Stimulated activated CD4-positive, alpha-beta T cell treated with anti-CD3 and anti-CD28 coated beads, Interleukin-15, amount 100 ng/mL, for 1 hour (primary cell): ENCODE measurements at places on chromosomes 4 and X.

DNA sequence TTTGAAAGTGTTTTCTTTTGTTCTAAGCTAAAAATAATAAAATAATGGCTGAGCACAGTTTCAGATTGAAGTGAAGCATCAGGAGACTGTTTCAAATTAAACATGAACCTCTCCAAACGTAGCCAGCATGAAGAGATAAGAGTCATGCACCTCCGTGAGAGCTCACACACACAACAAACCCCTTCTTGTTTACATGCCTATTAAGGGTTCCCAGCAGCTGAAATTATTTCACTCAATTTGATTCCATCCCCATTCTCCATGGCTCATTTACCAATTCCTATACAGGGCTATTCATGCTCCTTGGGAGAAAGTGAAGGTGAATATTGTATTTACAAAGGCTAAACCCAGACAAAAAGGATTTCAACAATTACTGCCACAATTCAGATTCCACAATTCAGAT, 954.1 kb upstream of the INTU start:
- DNase-seq, result no peak

DNA sequence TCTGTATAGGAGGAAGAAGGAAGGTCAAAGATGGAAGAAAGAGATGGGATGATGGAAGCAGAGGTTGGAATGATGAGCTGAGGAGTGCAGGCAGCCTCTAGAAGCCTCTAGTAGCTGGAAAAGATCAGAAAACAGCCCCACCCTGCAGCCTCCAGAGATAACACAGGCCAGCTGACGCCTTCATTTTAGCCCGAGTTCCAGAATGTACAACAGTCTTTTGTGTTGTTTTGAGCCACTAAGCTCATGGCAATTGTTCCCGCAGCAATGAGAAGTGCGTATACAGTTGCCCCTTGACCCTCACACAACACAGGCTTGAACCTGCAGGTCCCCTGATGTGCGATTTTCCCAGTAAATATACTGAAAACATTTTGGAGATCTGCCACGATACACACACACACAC, 72.0 kb downstream of the WFS1 start:
- no peak for DNase-seq

DNA sequence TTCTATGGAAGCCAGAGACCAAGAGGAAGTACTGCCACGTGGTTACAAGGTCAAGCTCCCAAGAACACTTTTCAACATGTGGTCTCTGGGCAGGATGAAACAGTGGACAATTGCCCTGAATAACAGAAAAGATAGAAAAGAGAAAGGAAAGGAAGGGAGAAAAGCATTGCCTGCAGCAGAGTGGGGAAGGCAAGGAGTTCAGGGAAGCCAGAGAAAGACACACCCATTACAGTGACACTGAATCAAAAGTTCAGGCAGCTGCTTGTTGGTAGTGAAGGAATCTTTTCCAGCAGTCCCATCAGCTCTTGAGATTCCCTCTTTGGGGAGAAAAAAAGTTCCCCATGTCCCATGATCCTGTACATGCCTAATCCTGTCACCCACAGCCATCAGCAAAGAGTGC, 80.5 kb downstream of the EIF4E start:
- DNase-seq, result no peak

DNA sequence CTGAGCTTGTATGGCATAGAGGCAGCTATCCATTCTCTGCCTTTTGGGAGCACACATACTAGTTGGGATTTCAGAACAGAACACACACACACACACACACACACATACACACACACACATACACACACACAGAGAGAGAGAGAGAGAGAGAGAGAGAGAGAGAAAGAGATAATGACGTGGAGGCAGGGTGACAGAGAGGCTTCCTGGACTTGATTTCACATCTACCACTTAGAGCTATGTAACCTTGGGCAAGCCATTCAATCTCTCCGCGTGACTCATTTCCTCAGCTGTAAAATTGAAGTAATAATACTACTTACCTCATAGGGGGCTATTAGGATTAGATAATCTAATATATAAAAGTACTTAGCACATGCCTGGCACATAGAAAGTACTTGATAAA, 12.3 kb upstream of the GRIA3 start:
- no peak for DNase-seq

DNA sequence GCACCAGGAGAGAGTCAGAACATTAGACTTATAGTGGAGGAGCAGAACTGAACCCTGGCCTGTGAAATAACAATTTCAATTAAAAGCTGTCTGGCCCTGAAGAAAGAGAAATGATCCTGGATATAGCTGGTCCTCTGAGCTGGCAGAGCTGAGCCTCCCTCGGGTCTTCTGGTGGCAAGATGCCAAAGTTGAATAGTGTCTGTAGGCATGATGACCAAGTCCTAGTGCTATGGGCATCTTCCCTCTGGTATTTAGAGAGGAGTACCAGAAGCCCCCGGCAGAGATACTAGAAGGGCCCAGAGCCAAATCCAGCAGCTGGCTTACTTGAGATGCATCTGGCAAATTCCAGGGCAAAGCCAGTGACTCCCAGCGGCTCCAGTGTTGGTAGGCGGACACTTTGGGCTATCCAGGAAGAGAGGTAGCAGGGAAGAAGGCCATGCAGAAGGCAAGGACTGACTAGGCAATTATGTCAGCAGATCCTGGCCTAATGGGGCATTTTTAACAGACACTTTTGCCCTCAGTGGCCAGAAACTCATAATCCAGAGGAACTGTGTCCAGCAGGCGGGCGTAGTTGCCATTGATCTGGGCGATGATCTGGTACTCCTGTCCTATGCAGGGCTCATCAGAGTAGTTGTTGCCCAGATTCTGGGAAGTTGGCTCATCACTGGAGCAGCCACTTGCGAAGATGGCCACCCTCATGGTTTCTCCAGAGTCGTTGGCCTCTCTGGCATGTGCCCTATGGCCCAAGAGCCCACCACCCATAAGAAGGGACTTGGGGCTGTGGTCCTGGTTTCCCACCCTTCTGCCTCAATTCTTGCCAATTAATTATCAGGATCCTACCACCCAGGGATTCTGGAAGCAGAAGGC, 17.9 kb downstream of the VSIG4 start:
- DNase-seq, result no peak

DNA sequence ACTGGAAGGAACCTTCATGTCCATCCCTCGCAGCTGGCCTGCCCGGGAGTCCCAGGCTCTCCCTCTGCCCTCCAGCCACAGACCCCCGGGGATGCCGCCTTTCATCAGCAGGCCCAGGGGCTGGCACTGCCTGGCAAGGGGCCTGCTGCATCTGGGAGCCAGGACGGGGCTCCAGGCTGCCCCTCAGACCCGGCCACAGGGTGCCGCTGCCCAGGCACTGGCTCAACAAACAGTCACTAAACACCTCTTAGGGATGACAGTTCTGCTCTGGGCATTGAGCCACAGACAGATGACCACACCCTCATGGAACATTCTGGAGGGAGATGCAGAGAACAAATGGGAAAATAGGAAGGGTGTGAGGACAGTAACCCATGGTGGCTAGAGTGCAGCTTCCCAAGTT, 109.3 kb downstream of the HMX1 start:
- no peak for DNase-seq

DNA sequence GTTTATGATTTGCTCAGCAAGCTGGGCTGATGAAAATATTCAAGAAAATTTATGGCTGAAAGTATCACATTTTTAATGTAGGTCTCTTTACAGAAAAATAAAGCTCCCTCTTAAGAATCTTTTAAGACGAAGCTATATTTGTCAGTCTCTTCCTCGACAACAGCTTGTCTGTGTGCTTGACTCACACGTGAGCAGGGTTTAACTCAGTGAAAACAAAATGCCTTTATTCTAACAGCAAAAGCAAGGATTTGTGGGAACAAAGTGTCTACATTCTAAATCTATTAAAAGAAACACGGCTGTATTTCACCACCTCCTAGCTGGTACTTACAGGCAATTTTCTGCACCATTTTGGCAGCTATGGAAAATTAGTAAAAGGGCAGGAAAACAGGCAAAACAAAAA, 75.5 kb downstream of the NYX start:
- DNase-seq, result no peak

DNA sequence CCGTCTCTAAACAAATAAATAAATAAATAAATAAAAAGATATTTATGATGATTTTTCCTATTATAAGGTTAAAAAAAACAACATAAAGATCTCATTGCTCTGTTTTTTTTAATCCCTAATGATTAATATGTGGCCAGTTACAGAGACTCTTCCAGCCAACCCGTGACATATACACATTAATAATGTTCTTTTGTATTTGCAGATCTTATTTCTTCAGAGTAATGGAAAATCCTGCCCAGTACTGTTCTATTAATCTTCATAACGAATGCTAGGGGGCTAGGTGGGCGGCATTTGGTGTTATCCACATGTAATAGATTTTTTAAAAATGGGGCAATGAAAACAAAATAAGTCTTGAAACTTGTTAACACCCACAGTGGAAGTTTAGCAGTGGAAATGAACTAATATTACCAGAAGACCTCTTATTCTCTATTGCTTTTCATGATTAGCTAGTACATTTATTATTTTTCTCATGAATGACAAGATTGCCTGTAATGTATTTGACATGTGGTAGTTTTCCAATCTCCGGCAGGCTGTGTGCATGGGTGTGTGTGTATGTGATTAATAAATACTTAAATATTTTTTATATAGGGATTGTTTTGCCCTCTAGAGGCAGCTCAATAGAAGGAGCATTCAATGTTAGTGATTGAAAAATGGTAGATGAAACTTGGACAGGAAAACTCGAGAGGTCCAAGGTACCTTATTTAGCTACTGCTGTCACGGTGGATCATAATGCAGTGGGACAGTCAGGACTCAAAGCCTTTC, 457.4 kb downstream of the IL1RAPL1 start:
- DNase-seq, result no peak

- DNase-seq, result no peak
These were observed 4.7 kb upstream of the NKX6-1 start for GRCh38 chr4:84503495-84504437.

- DNase-seq, result no peak
These were observed 21.1 kb upstream of the TADA2B start for GRCh38 chr4:7021930-7022664.

GRCh38 chr4:17475481-17475880, 36.4 kb downstream of the QDPR start:
- no peak for DNase-seq

- no peak for DNase-seq
These were observed 243.0 kb upstream of the TEX13A start for GRCh38 chrX:105463473-105463872.

DNA sequence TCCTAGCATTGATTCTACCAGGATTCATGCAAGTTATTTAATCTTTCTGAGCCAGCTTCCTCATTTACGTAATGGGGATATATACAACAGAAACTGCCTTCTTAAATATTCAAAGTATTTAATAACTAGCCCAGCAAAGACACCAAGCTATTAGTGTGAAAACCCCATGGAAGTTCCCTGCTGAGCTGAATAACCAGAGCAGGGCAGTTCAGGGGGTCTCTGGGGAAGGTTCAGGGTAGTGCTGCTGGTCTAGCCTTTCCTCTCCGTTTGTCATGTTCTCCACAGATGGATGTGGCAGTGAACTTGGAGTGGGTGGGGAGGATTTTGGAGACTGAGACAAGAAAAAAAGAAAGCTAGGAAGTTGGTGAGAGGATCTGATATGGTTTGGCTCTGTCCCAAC, 240.8 kb upstream of the TAPT1 start:
- DNase-seq, result no peak

GRCh38 chr4:41750121-41750625, 1.6 kb upstream of the PHOX2B start:
- DNase-seq, result no peak

GRCh38 chr4:54779476-54780148, 121.9 kb downstream of the KIT start:
- DNase-seq, result no peak

DNA sequence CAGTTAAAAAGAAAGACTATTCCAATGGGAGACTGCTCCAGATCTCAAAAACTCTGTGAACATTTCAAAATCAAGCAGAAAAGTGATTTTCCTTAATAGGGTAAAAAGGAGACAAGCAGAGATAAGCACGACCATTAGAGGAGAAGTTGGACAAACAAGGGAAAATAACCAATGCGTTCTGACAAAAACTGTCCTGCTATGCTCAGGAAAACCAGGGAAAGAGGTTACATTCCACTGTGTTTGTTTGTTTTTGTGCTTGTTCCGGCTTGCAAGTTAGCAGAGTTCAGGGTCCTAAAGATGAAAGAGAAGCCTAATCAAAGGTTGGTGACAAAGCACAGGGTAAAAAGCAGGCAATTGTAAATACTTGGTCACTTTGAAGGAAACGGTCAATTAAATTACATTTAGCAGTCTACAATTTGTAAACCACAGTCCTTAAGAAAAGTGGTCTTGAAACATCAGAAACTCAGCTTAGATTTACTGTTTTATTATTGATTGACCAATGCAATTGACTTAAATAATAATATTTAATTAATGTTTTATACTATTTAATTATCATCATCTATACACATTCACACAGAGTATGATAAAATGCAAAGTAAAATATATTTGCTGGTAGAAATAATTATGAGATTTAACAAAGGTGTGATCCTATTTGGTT, 186.2 kb upstream of the CPXCR1 start:
- DNase-seq, result no peak

- no peak for DNase-seq
These were observed 47.7 kb upstream of the UGDH start for GRCh38 chr4:39574946-39575345.

GRCh38 chr4:61886131-61886530, 686.0 kb downstream of the ADGRL3 start:
- DNase-seq, result no peak

- no peak for DNase-seq
These were observed 926.1 kb downstream of the ADGRL3 start for GRCh38 chr4:62126064-62126732.

GRCh38 chrX:41912923-41913322, 10.4 kb downstream of the CASK start:
- DNase-seq, result no peak

DNA sequence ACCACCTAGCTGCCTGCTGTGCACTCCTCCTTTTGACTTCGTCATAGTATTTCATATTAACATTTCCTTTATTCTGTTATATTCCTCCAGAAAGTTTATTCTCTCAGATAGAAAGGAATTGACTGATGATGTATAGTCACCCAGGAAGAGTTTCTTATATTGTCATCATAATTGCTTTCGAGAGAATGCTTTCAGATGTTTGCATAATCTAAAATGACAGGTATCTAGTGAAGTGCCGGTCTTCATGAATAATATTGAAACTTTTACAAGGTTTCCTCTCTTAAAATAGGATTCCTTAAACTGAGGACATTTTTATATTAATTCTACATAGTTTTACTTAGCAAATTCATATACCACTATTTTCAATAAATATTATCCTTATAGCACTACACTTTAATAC, 10.1 kb downstream of the SEC24D start:
- no peak for DNase-seq

- no peak for DNase-seq
These were observed 153.3 kb downstream of the BCOR start for GRCh38 chrX:39944416-39944815.

GRCh38 chrX:152896450-152896849, 1.4 kb upstream of the ZNF185 start:
- no peak for DNase-seq

GRCh38 chr4:3384771-3385710, 56.7 kb upstream of the HGFAC start:
- DNase-seq, result no peak

- DNase-seq, result no peak
These were observed 24.2 kb downstream of the AMMECR1 start for GRCh38 chrX:110293658-110294057.

- no peak for DNase-seq
These were observed 10.8 kb upstream of the PITX2 start for GRCh38 chr4:110633358-110634341.
